Uterus (tissue), 4 donors: ENCODE measurements at places on chromosomes 1 and 21. TPM values are rescaled to one million over a fixed set of nuclear protein-coding genes. Genes with fewer than 3 reads are reported as not detected.

DNA sequence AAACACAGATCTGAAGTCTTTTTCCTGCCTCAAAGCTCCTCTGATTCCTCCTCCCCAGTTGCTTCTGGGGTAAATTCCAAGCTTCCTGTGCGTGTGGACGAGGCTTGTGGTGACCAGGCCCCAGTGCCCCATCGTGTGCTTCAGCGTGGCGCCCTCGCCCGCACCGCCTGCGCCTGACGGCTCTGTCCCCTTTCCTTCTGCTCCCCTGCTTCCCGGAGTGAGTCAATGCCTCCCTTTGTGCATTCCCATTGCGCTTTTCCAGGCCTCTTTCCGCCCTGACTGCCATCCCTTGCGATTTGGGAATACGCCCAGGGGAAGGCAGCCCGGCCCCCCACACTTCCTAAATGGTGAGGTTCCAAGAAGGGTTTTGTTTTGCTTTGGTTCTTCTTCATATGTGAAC, 36.3 kb downstream of the FAAP20 start:
- DNase-seq, result no peak

- DNase-seq, result no peak
These were observed 45.9 kb downstream of the MORN1 start for GRCh38 chr1:2345297-2346075.

- DNase-seq, result peak; percentile 10
These were observed 156.9 kb upstream of the COL6A1 start for GRCh38 chr21:45824546-45825215.

- DNase-seq, result no peak
These were observed 17.1 kb downstream of the EPHA2 start for GRCh38 chr1:16138772-16139221.

Gene SPSB1
- total RNA-seq, result 12.3 TPM

DNA sequence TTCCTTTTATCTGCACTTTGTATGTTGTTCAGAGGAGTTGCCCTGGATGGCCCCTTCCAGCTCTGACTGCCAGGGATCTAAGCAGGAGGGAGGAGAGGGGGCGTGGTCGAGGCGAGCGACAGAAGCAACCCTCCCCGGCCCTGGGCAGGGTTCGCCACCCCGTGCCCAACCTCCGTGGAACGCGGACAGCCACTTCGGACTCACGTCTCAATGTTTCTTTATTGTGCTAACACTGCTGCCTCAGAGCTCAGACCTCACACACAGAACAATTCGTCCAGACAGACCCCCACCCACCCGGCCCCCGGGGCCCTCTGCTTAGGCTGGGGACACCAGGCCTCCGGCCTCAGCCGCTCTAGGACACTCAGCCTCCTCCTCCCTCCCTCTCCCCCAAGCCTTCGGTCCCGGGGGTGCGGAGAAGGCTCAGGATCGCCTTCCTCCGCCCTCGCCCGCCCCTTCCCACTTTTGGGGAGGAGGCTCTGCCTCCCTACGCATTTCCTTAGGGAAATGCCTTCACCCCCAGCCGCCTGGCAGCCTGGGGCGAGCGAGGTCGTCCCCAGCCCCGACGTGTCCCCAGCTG, 8.3 kb downstream of the VSIG8 start:
- DNase-seq, result peak; percentile 71

Gene USP24
- total RNA-seq, result 62.6 TPM

Gene PROX1
- 4.1 TPM for total RNA-seq

DNA sequence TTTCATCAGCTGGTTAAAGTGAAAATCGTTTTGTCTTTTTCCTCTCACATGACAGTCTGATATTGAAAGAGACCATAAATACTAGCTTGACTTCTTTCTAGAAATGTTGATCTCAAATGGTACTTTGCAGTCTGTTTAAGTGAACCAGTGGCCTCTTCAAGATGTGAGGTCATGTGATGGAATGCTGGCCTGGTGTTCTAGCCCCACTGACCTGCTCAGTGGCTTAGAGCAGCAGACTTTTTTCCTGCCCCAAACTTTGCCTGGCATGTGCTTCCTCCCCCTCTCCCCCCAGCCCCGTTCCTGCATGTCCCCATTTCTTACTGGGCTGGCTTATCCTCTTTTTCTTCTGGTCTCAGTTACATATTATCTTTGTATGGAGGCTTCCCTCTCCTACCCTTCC, 34.3 kb downstream of the ZYG11A start:
- no peak for DNase-seq

GRCh38 chr21:45820171-45821091, 161.1 kb upstream of the COL6A1 start:
- DNase-seq, result peak; percentile 81

Gene TMEM63A
- total RNA-seq, result 71.2 TPM

GRCh38 chr1:210201681-210202080, 30.9 kb upstream of the SERTAD4 start:
- DNase-seq, result no peak

Gene GJA9
- total RNA-seq, result not detected

Gene CLDN17
- not detected for total RNA-seq

DNA sequence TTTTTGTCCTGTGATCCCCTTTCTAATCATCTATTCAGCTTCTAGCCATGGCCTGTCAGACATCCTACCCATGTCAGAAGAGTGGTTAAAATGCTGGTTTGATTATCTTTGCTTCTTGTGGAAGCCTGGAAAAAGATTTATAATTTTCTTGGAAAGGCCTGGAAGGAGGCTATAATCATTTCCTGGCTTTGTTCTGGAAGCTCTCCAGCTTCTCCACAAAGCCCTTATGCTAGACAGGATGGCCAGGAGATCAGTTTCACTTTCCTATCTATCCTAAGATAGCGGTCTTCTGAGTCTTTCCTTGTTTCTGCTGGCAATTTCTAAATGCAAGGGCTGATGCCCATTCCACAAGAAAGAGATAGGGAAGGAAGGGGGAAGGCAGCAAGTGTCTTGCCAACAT, 90.9 kb upstream of the SLC44A3 start:
- DNase-seq, result no peak

Gene ZNF644
- total RNA-seq, result 51.7 TPM

DNA sequence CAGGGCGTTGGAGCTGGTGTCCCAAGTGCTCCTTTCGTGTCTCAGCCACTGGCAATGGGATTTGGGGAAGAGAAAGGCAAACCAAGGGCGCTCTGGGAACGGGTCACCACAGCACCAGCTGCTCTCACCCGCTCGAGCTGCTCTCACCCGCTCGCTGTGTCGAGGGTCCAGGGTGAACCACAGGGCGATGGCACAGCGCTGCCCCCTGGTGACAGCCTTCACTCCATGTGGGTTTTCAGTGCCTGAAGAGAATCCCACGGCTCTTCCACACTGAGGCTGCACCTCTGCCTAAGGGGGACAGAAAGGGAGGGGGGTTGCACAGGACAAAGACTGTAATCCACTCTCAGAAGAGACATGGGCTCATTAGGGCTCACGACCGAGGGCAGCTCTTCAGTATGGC, 7.1 kb upstream of the CLDN19 start:
- DNase-seq, result no peak

Gene ATP1A2
- total RNA-seq, result 16.5 TPM

DNA sequence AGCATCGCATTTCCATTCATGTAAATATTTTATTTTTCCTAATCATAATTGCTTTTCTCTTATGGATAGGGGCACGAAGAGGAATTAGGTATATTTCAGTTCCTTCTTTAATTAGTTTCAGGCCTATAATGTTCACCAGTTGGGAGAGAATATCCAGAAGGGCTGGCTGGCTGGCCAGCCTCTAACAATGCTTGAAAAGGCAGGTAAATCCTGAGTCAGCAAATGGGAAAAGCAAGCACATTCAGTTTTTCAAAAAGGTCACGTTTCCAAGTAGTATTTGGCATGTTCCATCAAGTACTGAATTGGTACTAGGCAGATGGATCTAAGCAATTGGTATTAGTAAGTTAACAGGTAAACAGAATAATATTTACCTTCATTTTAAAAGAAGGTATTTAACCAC, 8.0 kb downstream of the RAB29 start:
- DNase-seq, result no peak

Gene GSTM3
- total RNA-seq, result 73.8 TPM

GRCh38 chr1:91645031-91645430, 144.4 kb downstream of the CDC7 start:
- no peak for DNase-seq

Gene HSPA6
- 0.55 TPM for total RNA-seq

GRCh38 chr1:2121101-2121691, 71.0 kb downstream of the PRKCZ start:
- DNase-seq, result no peak

DNA sequence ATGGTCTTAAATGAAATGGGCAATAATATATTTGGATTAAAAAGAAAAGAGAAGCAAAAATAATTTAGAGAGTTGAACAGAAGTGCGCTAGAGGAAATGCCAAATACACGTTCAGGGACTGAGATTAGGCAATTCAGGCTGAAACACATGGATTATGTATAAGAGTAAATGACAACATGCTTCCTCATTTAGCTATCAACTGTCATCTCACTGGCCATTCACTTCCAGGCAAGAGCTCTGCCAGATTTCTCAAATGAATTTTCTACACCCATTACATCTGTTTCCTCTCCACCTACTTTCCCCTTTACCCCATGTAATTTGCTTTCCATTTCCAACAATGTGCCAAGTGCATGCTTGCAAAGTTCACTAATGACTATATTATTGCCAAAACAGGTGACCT, 582.4 kb downstream of the LTN1 start:
- DNase-seq, result no peak

Gene CD1D
- total RNA-seq, result 1.8 TPM

Gene MAEL
- 0.69 TPM for total RNA-seq

Gene LCE2C
- not detected for total RNA-seq

Gene OR2T35
- total RNA-seq, result not detected

GRCh38 chr21:34889676-34890469, 159.2 kb downstream of the RUNX1 start:
- peak; percentile 36 for DNase-seq

DNA sequence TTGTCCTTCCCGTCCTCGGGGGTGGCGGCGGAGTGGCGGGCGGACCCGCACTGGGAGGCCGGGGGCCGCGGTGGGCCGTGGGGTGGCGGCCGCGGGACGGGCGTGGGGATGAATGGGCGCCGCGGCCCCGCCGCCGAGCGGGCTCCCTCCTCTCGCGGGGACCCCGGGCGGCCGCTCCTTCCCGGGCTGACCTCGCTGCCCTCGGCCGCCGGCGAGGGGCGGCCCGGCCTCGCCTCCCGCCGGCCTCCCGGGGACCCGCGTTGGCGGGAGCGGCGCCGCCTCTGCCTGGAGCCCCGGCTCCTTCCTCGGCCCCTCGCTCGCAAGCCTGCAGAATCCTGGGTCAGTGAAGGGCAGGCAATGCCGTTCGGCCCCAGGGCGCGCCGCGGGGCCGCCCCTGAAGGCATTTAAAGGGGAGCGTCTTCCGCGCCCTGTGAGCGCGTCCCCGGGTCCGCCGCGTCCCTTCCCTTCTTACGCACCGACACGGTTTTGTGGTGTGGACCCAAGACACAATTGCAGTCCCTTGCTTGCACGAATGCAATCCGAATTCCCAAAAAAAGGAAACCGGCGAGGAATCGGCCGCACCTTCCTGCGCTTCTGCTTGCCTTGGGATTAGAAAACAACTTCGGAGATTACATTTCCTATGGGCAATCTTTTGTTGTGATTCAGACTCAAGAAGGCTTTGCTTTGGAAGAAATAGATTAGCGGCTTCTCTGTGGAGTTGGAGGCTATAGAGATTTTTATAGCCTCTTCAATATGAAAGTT, 776 bp downstream of the ITSN1 start:
- DNase-seq, result peak; percentile 33

Gene CFAP107
- total RNA-seq, result 0.14 TPM

DNA sequence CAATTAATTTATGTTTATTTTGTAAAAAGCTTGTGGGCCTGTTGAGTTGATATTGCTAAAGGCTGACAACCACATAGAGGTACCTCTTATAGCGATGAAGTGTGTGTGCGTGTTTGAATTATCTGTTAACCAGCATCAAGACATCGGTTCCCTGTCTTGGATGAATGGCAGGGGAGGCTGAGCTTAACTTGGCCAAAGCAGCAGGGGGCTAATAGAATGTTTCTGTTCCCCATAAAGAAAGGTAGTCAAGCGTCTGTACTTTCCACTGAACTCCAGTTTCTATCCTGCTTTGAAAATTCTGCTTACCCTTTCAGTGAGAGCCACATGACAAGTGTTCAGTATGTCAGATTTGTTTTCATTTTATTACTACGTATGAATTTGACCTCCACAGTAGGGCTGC, 63.0 kb downstream of the ROR1 start:
- DNase-seq, result no peak

DNA sequence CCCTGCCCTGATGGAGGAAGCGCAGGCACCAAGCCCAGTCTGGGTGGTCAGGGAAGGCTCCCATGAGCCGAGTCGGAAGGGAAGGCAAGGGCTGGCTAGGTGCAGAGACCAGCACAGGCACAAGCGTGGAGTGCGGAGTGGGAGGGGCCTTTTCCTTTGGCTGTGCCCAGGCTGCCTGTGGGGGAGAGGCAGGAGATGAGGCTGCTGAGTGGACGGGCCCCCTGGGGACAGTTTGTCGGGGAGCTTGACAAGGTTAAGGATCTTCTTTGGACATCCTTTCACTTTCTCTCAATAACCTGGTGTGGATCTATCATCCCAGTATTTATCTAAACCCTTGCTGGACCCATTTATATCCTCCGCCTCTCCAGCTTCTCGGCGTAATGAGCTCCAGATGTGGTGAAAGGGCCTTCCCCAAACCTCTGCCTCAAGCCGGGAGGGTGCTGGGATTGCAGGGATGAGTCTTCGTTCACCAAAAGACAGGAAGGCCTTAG, 42.9 kb downstream of the EPHB2 start:
- DNase-seq, result peak; percentile 72

- DNase-seq, result no peak
These were observed 13.6 kb upstream of the MAB21L3 start for GRCh38 chr1:116097626-116098025.

DNA sequence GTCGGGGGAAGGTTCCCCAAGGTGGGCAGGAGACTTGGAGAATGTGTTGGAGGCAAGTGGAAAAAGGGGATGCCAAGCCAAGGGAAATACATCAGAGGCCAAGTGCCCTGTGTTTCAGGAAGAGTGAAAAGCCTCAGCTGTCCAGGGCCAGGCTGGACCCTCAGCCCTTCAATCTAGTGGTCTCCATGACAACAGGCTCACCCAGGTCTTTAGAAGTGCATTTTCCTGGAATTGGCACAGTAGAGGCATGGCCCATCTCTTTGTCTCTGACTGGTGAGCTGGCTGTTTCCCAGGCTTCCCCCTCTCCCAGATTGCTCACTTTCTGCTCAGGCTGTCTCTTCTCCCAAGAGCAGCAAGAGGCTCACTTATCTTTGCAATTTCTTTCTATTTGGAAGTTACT, 10.4 kb upstream of the RHBG start:
- no peak for DNase-seq

Gene PHTF1
- 13.3 TPM for total RNA-seq

DNA sequence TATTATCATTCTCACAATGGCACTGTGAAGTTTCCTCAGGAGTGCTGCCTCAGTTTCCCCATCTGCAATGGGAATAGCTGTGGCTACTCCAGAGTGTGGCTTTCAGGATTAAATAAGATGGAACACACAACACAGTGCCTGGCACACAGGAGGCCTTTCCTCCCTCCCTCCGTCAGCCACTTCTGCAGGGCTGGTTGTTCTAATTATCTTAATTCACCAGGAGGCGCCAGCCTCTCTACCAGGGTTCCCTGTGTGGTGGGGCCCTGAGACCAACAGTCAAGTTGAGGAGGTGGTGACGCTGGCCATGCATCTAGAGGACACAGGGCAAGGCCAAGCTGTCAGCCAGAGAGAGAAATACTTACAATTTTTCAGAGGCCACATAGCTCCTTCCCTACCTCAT, 6.3 kb upstream of the FOXO6 start:
- peak; percentile 3 for DNase-seq

GRCh38 chr1:214939180-214939579, 143.4 kb upstream of the KCNK2 start:
- DNase-seq, result no peak
